ENCODE measurements at places on chromosomes 6 and 20. TPM values are rescaled to one million over a fixed set of nuclear protein-coding genes. Genes with fewer than 3 reads are reported as not detected.

The CTAGE9 gene
- not detected for total RNA-seq

The MROH8 gene
- total RNA-seq, result 0.90 TPM

The CAGE1 gene
- not detected for total RNA-seq

The B3GALT4 gene
- 22.0 TPM for total RNA-seq

The RIN2 gene
- total RNA-seq, result 82.0 TPM

The TDRD6 gene
- total RNA-seq, result 0.40 TPM

The PDYN gene
- not detected for total RNA-seq

The SIRPD gene
- total RNA-seq, result not detected

The OR2H2 gene
- total RNA-seq, result not detected

The CCM2L gene
- 1.2 TPM for total RNA-seq

The DSN1 gene
- total RNA-seq, result 10.9 TPM

The PPP1R14C gene
- total RNA-seq, result 27.3 TPM

The CST5 gene
- not detected for total RNA-seq

The BTNL2 gene
- not detected for total RNA-seq

The ELOVL5 gene
- 34.9 TPM for total RNA-seq

The ZBP1 gene
- total RNA-seq, result 2.7 TPM

The ANKRD66 gene
- total RNA-seq, result not detected

The PIM1 gene
- total RNA-seq, result 26.2 TPM

The SLC24A3 gene
- total RNA-seq, result 6.6 TPM

The ZGPAT gene
- total RNA-seq, result 41.4 TPM

The GTF2H4 gene
- total RNA-seq, result 25.7 TPM

The MUCL3 gene
- total RNA-seq, result 0.30 TPM

The KHDC1L gene
- total RNA-seq, result not detected

The CD24 gene
- 1,002 TPM for total RNA-seq

All from colonic mucosa (tissue), 4 donors.